Stimulated activated naive B cell treated with anti-CD40 and anti-IgM and Interleukin-4, amounts not matched to agents 10 μg/mL and 1 μg/mL and 100 μg/mL, for 72 hours (primary cell): ENCODE measurements at places on chromosomes 3 and 15.
A peak's percentile ranks its signal among the peaks of the same experiment; 100 is the strongest.

DNA sequence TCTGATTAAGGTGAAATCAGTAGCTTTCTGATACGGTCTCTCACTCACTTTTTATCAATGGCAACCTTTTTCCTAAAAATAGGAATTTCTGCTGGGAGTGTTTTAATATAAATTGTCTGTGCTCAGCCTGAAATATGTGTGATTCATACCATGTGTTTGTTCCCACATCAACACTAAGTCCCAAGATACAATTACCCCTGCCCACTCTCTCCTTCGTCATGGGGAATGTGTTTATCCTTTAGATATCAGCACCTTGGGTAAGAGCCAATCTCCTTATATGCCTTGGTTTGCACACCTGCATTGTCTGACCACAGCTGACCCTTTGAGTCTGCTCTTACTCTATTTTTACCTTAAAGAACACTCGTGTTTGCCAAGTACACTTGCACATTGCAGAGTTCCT is 356.4 kb downstream of the LPP start:
- DNase-seq = no peak

- DNase-seq = no peak
Measured at GRCh38 chr3:176428552-176428951, 768.7 kb downstream of the TBL1XR1 start.

GRCh38 chr3:176075491-176075890 is 1121.8 kb downstream of the TBL1XR1 start:
- DNase-seq = no peak

GRCh38 chr3:183527428-183528379 is 27.8 kb downstream of the KLHL6 start:
- DNase-seq = peak; percentile 29

GRCh38 chr3:12194669-12195161 is 36.0 kb upstream of the TIMP4 start:
- no peak for DNase-seq

- DNase-seq = no peak
Measured at GRCh38 chr3:15159501-15160136, 46.4 kb upstream of the CAPN7 start.

DNA sequence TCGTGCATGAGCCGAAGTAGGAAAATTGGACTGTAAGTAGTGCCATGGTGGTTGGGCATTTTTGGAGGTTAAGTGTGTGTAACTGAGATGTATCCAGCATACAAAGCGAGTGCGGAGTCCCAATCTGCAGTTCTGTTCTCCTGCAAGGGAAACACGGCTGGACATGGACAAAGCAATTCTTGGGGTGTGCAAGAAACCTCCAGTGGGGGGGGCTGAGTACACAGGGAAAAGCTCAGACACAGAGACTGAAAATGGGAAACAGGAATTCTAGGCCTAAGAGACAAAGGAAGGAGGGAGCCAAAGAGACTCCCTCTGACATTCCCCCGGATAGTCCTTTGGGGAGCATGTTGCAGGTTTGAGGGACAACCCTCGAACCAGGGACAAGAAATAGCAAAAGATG is 83.2 kb upstream of the PLSCR4 start:
- DNase-seq = no peak

- no peak for DNase-seq
Measured at GRCh38 chr3:133962849-133963248, 66.9 kb downstream of the SLCO2A1 start.

GRCh38 chr3:170868577-170869238 is 1.3 kb downstream of the RPL22L1 start:
- DNase-seq = no peak

GRCh38 chr3:71695000-71695482 is 30.2 kb downstream of the EIF4E3 start:
- DNase-seq = no peak

GRCh38 chr15:73373221-73373620 is 4.5 kb upstream of the HCN4 start:
- no peak for DNase-seq

DNA sequence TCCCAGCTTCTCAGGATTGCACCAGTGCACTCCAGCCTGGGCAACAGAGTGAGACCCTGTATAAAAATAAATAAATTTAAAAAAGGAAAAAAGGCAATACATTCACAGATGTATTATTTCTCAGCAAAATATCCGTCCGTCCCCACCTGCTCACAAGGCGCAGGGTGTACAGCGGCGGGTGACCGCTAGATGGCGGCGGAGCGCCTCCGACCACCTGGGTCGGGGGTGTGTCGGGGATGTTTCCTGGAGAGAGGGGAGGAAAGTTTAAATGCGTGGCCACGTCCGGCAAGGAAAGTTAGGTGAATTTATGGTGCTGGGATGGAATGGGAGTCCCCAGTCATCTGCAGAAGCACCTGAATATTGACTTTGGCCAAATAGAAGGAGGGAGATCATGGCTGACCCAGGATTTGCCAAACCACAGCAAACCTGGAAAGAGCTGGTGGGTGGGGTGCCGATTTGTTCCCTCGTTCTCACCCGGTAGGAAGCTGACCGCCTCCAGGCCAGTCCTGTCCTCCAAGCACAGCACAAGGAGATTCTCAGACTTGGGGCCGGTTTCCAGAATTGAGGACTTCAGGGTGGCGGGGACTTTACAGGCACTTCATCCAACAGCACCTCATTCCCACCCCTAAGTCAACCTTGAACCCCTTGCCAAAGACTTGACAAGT is 88.3 kb downstream of the TMEM266 start:
- DNase-seq = peak; percentile 36

DNA sequence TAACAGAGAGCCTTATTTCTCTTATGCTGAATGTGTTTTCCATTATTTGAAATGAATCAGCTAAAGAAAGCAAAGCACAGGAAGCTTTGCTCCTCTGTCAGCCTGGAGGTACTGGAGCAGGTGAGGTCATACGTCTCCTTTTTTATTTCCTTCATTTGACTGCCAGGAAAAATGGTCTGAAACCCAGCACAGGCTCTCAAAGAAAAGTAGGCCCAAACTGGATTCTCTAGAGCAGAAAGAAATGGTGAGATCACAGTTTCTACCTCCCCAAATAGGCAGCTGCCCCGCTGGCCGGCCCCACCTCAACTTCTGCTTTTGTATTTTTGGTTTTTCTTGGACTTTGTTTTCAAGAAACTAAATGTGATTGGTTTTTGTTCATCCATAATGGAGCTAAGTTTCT is 95.1 kb downstream of the RPL39L start:
- DNase-seq = peak; percentile 41

- no peak for DNase-seq
Measured at GRCh38 chr15:67192185-67192820, 62.2 kb downstream of the AAGAB start.

GRCh38 chr3:16399473-16399872 is 114.0 kb downstream of the RFTN1 start:
- DNase-seq = no peak

- DNase-seq = no peak
Measured at GRCh38 chr3:39529577-39529976, 62.1 kb downstream of the MOBP start.

DNA sequence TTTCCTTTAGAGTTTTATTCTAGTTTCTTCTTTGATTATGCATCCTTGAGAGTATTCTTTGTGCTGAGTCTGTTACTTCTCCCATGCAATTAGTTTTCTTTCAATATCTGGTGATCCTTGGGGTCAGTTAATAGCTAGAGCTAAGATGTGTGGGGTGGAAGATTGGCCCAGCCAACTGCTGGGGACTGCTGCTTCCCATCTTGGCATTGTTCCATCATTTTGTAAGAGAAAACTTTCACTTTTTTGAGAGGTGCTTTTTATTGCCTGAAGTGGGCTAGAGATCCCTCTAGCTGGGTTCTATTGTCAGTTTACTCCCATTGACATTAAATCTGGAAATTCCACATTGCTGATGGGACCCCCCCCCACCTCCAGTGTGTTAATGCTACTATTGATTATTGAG is 15.4 kb downstream of the BCL2L10 start:
- DNase-seq = no peak

- no peak for DNase-seq
Measured at GRCh38 chr3:146380046-146380445, 89.3 kb downstream of the PLSCR2 start.

- no peak for DNase-seq
Measured at GRCh38 chr3:73101881-73102280, 40.4 kb downstream of the EBLN2 start.

GRCh38 chr15:91561371-91562100 is 292.0 kb upstream of the SLCO3A1 start:
- DNase-seq = no peak

GRCh38 chr3:183253528-183254486 is 754 bp downstream of the B3GNT5 start:
- no peak for DNase-seq

- no peak for DNase-seq
Measured at GRCh38 chr15:48096355-48096786, 24.4 kb upstream of the SLC24A5 start.

DNA sequence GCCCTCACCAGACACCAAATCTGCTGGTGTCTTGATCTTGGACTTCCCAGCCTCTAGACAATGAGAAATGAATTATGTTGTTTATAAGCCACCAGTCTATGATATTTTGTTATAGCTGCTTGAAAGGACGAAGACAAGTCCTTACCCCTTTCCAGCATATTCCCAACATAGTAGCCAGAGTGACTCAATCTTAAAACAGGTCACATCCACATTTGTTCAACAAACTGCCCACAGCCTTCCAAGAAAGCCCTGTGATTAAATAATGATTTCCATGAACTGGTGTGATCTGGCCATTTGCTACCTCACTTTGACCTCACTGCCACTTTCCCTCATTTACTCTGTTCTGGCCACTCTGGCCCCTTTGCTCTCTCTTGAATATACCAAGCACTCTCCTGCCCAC is 193.7 kb upstream of the CFAP20DC start:
- DNase-seq = no peak

- no peak for DNase-seq
Measured at GRCh38 chr3:171339598-171339997, 120.6 kb downstream of the TNIK start.

DNA sequence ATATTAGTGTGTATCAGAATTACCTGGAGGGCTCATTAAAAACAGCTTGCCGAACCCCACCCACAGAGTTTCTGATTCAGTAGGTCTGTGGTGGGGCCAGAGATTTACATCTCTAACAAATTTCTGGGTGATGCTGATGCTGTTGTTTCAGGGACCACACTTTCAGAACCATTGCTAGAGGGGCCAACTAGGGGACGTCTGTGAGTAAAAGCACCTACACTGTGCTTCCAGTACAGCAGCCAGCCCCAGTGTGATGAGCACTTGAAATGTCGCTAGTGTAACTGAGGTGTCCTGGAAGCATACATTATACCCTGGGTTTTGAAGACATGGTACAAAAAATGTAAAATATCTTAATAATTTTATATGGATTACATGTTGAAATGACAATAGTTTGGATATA is 33.0 kb downstream of the AGTR1 start:
- DNase-seq = no peak

GRCh38 chr3:87033205-87033604 is 42.3 kb upstream of the VGLL3 start:
- DNase-seq = no peak

GRCh38 chr3:151479452-151479851 is 18.6 kb upstream of the IGSF10 start:
- no peak for DNase-seq

- no peak for DNase-seq
Measured at GRCh38 chr3:172877011-172877410, 126.5 kb downstream of the ECT2 start.

GRCh38 chr3:148727231-148727630 is 29.5 kb downstream of the AGTR1 start:
- DNase-seq = no peak

GRCh38 chr15:58285212-58285920 is 146.4 kb upstream of the LIPC start:
- DNase-seq = no peak

GRCh38 chr15:35929740-35930444 is 383.9 kb upstream of the DPH6 start:
- DNase-seq = no peak
